ENCODE measurements at places on chromosomes 5 and 9.

- DNase-seq = no peak
Observed at GRCh38 chr5:73816656-73817420, 190.8 kb downstream of the ARHGEF28 start.

DNA sequence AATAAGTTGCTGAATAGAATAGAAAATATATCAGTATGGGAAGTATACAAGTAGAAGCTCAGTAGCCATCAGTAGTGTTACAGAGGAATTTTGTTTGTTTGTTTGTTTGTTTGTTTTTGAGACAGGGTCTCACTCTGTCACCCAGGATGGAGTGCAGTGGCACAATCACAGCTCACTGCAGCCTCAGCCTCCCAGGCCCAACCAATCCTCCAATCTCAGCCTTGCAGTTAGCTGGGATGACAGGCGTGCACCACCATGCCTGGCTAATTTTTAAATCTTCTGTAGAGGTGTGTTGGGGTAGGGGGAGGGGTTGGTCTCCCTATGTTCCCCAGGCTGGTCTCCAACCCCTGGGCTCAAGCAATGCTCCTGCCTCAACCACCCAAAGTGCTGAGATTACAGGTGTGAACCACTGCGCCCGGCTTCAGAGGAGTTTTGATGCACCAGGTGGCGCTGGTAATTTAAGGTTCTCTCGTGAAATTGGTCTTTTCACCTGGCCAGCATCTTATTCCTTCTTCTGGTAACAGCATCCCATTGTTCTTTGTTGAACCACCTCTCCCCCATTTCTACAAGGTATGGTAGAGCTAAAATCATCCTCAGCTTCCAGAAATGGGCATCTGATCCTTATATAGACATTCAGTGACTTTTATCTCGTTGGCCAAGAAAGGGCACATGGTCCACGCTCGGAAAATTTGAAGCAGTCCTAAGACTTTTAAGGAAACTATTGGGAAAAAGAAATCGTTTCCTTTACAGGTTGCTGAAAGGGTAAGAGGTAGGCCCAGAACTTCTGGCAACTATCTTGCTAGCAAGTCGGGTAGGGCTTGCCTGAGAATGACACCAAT lies 157.1 kb downstream of the ARRDC3 start:
- DNase-seq = no peak

DNA sequence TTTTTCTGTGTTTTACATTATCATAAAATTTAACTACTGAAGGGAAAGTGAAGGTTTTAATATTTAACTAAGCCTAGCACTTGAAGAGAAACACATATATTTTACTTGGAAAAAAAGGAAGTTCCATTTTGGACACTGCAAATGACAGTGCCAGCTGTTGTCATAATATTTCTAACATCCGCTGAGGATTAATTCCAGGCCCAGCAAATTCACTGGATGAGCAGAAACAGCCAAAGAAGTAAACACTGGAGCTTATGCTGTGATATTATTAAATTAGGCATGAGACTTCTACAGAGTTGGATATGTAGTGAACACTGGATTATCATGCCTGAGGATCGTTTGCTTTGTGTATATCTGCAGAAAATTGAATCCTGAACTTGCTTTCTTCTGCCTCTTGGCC lies 67.6 kb downstream of the GHR start:
- no peak for DNase-seq

GRCh38 chr5:133519191-133519590 lies 93.2 kb downstream of the FSTL4 start:
- DNase-seq = no peak

GRCh38 chr9:116646661-116647514 lies 40.2 kb upstream of the TRIM32 start:
- DNase-seq = peak; percentile 40

DNA sequence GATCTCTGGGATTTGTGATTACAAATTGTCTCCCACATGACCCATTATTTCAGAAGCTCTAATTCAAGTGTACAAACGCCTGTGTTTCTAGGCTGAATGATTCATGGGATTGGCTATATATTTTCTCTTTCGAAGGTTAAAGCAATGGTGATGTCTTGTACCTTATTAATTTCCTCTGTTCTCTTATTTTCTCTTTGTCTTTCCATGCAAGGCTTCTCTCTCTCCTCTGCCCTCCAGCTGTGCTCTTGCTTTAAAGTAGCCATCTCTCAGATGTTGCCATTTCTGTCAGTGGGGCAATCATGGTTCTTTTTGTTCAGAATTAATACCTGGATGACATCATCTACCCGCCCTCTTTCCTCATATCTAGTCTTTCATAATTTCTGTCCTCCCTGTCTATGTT lies 184.3 kb upstream of the ATP10B start:
- no peak for DNase-seq

DNA sequence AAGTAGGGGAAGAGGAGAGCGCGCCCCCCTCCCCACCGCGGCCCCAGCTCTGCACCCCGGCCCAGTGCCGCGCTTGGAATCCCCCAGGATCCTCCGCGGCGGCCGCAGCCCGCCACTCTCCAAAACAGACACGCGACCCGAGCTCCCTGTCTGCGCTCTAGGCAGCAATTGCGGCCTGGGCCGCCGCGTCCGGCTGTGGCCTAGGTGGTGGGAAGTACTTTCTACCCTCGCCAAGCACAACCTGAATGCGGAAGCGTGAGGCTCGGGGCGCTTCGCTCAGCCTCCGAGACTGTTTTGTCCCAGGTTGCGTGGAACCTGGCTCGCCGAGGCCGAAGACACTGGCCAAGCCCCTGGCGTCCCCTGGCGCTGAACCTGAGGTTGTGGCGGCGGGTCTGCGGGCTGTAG lies 3.3 kb upstream of the FOXB2 start:
- DNase-seq = no peak

- no peak for DNase-seq
Observed at GRCh38 chr5:54551292-54551691, 33.7 kb downstream of the SNX18 start.

DNA sequence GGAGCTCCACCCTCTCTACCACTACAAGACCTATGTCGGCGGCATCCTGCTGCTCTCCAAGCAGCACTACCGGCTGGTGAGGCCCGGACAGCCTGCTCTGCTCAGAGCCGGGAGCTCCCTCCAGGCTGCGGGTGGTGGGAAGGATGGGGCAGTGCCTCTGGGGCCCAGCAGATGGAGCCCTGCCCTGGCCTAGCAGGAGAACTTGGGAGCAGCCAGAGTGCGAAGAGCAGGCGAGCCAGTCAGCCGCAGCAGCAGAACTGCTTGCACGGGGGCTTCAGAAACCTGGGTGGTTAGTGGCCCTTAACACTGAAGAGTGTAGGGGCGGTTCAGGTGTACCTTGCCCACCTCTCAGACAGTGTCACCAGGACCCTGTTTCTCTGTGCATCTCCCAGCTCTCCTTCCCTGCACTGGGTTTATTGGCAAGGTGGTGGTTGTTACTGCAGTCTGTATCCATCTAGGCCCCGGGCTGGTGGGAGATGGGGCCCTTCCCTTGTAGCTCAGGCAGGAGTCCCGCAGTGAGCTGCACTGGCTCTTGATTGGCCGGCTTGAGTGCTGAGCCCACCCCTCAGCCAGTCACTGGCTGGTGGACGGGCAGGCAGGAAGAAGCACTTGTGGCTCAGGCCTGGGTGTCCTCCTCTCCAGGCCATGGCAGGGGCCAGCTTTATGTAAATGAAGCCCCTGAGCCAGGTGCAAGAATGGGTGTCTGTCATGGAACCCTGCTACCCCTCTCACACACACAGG lies 7.7 kb downstream of the B4GALT7 start:
- DNase-seq = peak; percentile 51

GRCh38 chr5:135715267-135716055 lies 119.0 kb upstream of the SLC25A48 start:
- DNase-seq = no peak

DNA sequence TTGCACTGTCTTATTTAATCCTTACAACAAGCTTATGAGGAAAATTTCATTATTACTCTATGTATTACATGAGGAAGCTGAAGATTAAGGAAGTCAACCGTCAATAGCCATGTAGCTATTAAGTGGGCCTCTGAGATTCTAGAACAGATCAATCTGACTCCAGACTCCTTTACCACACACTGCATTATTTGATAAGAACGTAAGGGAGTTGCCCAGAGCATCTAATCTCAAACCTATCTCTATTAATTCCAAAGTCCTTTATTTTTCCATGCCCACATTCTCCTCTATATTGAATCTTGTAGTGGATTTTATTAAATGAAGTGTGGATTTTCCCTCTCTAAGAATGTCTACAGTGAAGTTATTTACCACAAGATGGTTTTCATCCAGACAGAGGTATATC lies 118.2 kb upstream of the MTAP start:
- no peak for DNase-seq

DNA sequence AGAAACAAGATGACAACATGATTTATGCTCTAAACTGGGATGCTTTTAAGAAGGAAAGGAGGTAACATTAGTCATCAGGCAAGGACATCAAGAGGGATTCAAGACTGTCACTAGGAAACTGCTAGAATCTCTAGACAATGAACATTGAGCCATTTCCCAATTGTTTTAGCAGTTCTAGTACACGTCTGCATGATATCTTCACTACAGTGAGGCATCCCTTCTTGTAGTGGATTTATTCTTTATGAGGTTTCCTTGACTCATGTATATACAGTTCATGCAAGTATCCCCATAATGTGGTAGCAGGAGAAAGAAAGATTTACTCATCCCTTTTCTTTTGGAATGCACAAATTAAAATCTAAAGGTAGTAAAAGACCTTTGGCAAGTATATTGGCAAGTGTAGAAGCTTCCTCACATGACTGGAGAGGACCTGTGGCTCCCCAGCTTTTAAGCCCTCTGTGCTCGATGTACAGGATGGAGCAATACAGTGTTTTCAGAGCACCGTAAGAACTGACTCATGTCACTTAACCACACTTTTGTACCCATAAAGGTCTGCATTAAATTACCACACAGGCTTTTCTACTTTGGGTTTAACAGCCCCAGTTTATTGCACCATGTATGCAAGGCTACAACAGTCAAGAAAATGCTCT lies 335.9 kb downstream of the SEMA5A start:
- no peak for DNase-seq

- no peak for DNase-seq
Observed at GRCh38 chr9:20804489-20805250, 120.6 kb downstream of the FOCAD start.

DNA sequence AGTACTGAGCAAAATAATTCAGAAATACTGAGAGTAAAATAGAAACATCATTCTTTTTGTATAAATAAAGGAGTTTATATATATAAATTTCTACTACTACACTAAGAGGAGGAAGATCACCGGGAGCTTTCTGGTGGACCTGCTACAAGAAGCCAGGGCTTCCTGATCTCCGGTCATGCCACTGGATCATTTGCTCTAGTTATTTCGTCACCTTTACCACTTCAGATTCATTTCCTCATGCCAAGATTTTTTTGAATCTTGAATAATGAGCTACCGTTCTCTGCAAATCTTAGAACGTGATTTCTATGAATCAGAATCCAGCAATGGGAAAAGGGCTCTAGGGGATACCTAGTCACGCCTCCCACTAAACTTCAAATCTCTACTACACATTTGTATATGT lies 51.9 kb upstream of the TBC1D9B start:
- no peak for DNase-seq

DNA sequence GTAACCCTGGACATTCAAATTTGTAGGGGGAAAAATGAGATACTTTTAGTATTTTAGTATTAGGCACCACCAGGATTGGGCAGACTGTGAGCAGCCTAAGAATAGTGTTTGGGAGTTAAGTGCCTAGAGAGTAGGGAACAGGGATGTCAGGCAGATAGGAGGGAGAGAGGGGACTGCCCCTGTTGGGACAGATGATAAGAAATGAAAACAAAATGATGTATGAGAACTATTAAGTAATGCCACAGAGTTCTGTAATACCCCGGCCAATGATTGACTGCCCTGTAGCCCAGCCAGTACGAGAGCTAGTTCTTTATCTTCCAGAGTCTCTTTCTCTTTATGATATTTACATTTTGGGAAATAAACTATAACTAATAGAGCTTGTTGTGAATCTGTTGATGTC lies 24.4 kb downstream of the ARHGAP26 start:
- DNase-seq = no peak

DNA sequence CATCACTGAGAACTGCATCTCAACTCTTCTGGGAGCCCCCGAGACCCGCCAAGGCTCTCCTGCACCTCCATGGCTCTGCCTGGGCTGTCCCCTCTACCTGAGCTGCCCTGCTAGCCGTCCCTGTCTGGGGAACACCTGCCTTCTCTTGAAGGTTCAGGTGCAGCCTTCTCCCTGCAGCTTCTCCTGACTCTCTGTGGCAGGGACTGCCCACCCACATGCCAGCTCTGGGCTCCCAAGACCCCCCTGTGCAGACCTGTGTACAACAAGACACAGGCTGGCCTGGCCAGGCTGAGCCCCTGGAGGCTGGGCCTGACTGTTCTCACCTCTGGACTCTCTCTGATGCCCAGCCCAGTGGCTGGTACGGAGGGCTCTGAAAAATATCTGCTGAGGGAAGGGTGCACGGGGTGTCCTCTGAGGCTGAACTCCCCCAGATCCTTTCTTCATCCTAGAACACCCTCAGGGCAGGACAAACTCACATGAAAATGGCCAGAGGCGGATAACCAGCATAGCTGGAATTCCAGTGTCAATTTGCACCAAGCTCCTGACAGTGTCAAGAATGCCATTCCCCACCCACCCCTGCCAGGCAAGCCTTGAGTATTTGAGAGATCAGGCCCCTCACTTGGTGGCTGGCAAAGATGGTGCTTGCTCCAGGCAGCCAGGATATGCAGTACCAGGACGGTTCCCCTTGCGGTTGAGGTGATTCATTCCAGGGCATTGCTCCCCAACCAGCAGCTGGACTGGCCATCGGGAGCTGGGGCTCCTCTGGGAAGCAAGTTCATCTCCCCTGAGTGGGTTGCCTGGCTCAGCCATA lies 40.9 kb upstream of the SLC25A51 start:
- no peak for DNase-seq

DNA sequence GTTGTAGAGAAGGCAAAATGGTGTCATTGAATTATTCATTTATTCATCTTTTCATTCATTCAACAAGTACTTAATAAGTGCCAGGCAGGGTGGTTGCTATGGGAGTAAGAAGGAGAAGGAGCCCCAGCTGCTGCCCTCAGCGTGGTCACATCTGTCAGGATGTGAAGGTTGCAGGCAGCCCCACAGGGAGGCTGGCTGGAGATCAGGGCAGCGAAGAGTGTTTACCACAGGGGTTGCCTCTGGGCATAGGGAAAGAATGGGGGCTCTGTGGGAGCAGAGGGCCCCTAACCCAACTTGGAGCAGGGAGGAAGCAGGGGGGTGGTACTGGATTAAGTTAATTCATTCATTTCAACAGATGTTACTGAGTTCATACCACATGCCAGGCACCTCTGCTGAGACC lies 6.0 kb downstream of the PCDH12 start:
- no peak for DNase-seq

Data from dermis microvascular lymphatic vessel endothelial cell (primary cell).